ENCODE measurements at places on chromosomes 4 and X.

DNA sequence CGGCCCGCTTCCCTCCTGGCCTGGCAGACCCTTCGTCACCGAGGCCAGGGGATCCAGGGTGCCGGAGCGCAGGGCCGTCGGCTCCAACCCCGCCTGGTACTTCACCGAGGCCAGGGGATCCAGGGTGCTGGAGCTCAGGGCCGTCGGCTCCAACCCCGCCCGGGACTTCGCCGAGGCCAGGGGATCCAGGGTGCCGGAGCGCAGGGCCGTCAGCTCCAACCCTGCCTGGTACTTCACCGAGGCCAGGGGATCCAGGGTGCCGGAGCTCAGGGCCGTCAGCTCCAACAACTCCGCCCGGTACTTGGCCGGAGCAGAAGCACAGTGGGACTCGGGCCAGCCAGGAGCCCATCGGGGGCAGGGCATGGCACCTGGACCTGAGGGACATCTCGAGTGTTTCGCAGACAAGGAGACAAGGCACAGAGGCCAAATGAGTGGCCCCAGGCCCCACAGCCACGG, 85.1 kb downstream of the FAM53A start:
- no peak for DNase-seq

GRCh38 chr4:52588097-52588496, 71.0 kb downstream of the USP46 start:
- DNase-seq, result peak; percentile 19

DNA sequence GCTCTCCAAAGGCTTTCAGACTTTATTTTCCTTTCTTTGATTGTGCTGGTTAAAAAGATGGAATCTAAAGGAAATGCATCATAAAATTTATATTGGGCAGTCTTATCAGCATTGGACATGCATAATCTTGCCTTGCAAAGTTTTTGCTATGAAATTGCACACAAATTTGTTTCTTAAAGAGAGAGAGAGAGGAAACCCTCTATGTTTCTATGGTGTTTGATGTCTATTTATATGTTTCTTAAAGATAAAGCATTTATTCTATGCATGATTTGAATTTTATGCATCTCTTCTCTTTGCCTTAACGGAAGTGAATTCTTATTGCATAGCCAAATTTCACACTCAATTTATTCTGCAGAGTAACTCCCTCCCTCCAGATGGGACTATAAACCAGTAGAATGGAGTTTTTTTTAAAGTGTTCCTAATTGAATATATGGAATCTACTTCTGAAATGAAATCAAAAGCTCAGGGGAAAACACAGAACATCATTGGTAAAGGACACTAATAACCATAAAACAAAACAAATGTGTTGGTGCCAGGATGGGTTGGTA, 83.5 kb upstream of the PPARGC1A start:
- DNase-seq, result no peak

GRCh38 chr4:170651786-170652185, 562.0 kb upstream of the AADAT start:
- no peak for DNase-seq

GRCh38 chr4:175297965-175298565, 379.9 kb downstream of the ADAM29 start:
- DNase-seq, result no peak

- no peak for DNase-seq
Observed at GRCh38 chr4:42643685-42644084, 13.2 kb downstream of the ATP8A1 start.

DNA sequence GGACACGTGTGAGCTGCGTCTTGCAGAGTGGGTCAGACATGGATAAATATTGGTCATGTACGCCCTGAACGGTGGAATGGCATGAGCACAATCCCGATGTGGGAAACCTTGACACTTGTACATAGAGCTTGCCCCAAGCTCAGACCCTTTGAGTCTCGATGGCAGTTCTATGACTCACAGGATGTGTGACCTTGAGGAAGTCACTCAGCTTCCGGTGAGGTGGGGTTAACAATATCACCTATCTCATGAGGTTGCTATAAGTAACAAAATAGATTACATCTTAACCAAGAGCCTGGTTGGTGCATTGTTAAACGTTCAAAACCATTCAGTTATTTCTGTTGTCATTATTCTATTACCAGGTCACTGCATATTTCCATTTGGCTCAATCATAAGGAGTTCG, 109.1 kb upstream of the TBL1X start:
- peak; percentile 45 for DNase-seq

GRCh38 chr4:102599886-102600285, 98.7 kb downstream of the NFKB1 start:
- DNase-seq, result no peak

DNA sequence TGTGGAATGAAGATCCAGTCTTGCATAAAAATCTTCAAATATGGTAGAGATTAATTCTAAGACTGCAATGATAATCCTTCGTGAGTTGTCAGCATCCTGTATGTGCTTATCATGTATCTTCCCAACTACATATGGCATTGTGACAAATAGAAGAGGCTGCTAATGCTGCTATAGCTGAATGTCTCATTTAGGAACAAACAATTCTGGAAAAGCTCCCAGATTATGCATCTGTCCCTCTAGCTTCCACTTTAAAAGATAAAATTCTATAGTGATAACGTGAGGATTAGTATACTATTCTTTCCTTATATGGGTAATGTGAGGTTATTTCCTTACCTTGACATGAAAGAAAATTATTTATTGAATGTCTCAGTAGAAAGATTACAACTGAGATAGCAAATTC, 930.9 kb downstream of the DMD start:
- no peak for DNase-seq

DNA sequence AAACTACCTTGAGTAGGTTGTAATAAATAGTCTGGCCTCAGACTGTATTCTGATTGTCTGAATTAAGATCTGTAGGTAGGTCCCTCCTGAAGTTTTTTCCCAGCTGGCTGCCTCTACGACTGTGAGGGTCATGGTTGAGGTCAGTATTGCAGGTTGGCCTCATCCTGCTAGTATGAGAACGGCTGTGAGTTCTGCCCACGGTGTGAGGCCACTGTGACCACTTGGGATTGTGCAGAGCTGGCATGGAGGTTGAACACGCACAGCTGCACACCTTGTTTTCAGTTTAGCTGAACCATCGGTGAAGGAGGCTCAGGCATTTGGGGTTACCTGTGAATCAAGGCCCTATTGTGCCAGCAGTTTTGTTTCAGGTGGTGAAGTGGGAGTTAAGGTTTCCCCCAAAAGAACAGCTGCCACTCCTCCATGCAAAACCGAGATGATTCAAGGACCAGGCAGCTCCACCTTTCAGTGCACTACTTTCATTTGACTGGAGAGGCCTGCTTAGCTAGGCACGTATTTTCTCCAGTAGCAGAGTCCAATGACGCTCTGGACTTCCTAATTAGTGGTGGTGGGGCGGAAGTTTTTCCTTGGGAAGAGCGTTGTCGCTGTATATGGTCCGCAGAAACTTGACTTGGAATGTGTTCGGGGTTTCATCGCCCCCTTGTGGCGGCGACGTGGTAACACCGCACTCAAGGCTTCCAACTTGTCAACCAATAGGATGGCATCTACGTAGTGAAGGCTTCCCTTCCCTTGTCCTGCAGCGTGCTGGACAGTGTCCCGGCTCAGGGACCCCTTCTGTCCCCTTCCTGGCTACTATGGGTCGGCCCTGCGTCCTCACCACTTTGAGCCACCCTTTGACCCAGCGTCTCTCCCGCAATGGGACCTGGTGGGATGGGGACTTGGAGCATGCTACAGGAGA, 13.8 kb downstream of the CMC4 start:
- DNase-seq, result peak; percentile 61

- no peak for DNase-seq
Observed at GRCh38 chr4:46123913-46124755, at the start of gene GABRG1. Gene GABRG1 (minus strand): TSS chr4:46124054. CDS start chr4:46123913, 141 bp downstream.

All from T-helper 2 cell (primary cell).